CD4-positive, alpha-beta memory T cell (primary cell): ENCODE measurements at places on chromosomes 4 and X. TPM values are rescaled to one million over a fixed set of nuclear protein-coding genes. Genes with fewer than 3 reads are reported as not detected.
A peak's percentile ranks its signal among the peaks of the same experiment; 100 is the strongest.

DNA sequence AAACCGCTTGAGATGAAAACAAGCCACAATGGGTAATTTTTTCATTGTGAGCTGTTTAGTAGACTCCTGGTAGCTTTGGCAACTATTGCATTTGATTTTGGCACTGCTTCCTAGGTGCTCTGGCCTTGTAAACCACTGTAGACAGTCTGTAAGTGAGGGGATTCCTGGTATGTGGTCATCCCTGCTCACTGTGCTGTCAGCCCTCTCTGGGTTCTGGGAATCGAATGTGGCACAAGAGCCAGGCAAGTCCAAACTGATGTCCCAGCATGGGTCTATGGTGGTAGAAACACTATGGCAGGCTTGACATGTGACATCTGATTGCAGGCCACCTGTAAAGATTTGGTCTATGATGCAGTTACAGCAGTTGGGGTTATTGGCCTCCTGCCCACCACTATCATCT lies 2.5 kb downstream of the USP51 start:
- no peak for DNase-seq
- H3K36me3 ChIP-seq = no peaks in the 10 kb centered on the region
- H3K4me3 ChIP-seq = no peak overlapping the region
- peaks cover 10% of the 10 kb centered on the region for H3K4me1 ChIP-seq
- no peak overlapping the region for H3K27ac ChIP-seq
- H3K27me3 ChIP-seq = no peaks in the 10 kb centered on the region

DNA sequence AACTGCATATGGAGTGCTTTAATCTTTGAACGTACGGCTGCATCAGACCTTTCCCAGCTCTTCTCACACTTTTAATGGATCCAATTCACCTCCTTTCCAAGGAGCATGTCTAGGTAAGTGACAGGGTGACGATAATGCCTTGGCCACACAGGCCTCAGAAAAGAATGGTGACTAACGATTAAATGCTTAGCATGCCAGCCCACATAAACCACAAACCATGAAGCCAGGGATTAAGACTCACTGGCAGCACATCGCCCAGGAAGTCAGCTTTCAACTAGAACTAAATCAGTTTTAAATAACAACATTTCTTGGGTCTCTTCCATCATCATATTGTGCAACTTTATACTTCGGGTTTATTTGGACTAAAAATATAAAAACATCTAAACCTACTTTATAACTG lies 28.7 kb downstream of the INPP4B start:
- H3K27me3 ChIP-seq = no peaks in the 10 kb centered on the region
- no peak overlapping the region for H3K27ac ChIP-seq
- no peak overlapping the region for H3K4me3 ChIP-seq
- peaks cover 10% of the 10 kb centered on the region for H3K4me1 ChIP-seq

GRCh38 chrX:21990832-21991231 lies 41.3 kb upstream of the PHEX start:
- no peak overlapping the region for H3K27ac ChIP-seq
- H3K4me3 ChIP-seq = no peak overlapping the region
- H3K27me3 ChIP-seq = no peaks in the 10 kb centered on the region
- DNase-seq = no peak
- H3K4me1 ChIP-seq = peaks cover 9% of the 10 kb centered on the region
- H3K36me3 ChIP-seq = no peaks in the 10 kb centered on the region

The ATP11C gene
- total RNA-seq = 25.6 TPM

The PDGFRA gene
- not detected for total RNA-seq

DNA sequence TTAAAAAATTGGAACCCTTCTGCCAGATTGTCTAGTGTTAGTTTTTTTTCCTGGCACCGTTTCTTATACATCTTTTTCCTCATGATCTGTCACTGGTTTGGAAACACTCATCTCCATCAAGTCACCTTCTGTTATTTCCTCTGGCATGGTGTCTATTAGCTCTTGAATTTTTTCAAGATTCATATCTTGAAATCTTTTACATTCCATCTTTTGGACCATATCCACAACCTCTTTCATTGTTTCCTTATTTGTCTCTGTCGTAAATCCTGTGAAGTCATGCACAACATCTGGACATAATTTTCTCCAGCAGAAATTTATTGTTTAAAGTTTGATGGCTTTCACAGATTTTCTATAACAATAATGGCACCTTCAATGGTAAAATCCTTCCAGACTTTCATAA lies 10.2 kb upstream of the TMEM185A start:
- H3K4me3 ChIP-seq = no peak overlapping the region
- H3K27ac ChIP-seq = no peak overlapping the region
- no peaks in the 10 kb centered on the region for H3K36me3 ChIP-seq
- no peaks in the 10 kb centered on the region for H3K27me3 ChIP-seq
- no peak for DNase-seq

The ERCC6L gene
- 0.28 TPM for total RNA-seq

DNA sequence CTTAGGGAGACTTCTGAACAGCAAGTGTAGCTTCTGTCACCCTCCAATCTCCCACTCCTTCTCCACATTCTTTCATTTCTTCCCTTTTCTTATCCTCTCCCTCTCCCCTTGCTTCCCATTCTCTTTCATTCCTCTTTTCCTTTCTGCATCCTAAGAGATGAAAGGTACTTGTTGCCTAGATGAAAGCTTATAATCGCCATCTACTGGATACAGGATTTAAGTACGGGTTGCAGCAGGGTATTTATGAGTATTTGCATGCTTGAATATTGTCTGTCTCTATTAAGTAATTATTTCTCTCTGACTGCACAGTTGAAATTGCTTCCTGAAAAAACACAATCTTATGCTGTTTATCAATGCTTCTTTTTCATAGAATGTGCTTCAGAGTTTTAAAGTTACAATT lies 174.0 kb upstream of the TENT5D start:
- H3K4me1 ChIP-seq = no peaks in the 10 kb centered on the region
- no peak for DNase-seq
- no peak overlapping the region for H3K4me3 ChIP-seq
- no peaks in the 10 kb centered on the region for H3K36me3 ChIP-seq

DNA sequence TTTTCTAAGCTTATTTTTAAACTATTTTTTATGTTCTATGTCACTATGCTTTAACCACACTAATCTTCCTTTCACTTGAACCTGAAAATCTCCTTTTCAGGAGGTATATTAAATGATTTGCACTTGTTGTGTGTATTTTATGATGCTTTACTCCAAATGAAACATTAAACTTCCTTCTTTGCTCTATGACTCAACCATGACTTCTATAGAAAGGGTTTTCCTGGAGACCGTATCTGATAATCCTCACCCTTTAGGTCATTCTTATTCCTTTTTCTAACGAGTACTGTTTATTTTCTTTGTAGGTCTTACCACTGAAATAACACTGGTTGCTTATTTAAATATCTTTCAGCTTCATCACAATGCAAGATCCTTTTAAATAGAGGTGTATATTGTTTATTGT lies 1163.2 kb downstream of the PCDH18 start:
- no peaks in the 10 kb centered on the region for H3K36me3 ChIP-seq
- H3K27ac ChIP-seq = no peak overlapping the region
- DNase-seq = no peak
- H3K27me3 ChIP-seq = no peaks in the 10 kb centered on the region

The ZNF711 gene
- total RNA-seq = 1.5 TPM

The CXCL11 gene
- not detected for total RNA-seq

DNA sequence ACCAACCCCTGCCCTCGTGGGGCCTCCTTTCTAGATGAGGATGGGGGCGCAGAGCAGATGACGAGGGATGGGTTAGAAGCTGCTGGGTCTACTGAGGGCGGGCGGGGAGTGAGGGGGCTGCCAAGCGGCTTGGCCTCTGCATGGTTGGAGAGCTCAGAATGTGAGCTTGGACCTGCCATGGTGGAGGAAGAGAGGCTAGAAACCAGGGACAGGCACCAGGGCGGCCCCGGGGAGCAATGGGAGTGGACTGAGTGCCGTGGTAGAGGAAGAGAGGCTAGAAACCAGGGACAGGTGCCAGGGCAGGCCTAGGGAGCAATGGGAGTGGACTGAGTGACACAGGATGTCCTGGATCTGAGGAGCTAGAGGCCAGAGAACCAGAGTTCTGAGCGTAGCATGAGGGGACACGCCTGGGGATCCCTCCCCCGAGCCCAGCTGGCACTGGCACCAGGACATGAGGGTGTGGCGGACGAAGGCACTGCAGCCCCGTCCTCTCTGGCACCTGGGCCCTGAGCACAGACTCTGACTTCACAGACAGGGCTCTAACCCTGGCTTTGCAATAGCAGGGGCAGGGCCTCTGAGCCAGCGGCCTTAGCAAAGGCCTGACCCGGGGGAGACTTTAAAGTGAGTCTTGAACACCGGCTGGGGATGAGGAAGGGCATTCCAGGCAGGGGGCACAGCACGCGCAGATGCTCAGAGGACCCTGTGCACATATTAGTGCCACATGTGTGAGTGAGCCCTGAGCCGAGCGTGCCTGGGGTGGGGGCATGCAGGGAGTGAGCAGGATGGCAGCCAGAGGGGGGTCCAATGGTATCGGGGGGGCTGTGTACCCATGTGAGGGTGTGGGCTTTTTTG lies 214.0 kb upstream of the PSAPL1 start:
- no peak for DNase-seq
- H3K36me3 ChIP-seq = no peaks in the 10 kb centered on the region
- no peak overlapping the region for H3K4me3 ChIP-seq

The AMOT gene
- 4.3 TPM for total RNA-seq

DNA sequence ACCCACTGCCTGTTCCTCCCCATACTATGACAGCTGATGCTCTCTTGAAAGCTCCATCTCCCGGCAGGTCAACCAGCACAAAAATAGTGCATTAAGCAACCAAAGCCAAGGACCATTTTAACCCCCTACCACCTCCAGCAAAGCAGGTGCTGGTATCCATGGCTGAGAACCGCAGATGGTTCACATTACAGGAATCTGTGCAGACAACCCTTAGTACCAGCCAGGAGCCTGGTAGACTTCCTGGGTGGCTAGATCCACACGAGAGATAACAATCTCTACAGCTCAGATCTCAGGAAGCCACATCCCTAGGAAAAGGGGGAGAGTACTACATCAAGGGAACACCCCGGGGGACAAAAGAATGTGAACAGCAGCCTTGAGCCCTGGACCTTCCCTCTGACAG lies 248.0 kb downstream of the FGF13 start:
- no peaks in the 10 kb centered on the region for H3K36me3 ChIP-seq
- no peak overlapping the region for H3K4me3 ChIP-seq
- H3K27me3 ChIP-seq = no peaks in the 10 kb centered on the region
- no peak for DNase-seq

- DNase-seq = no peak
- no peaks in the 10 kb centered on the region for H3K27me3 ChIP-seq
- H3K4me1 ChIP-seq = no peaks in the 10 kb centered on the region
Measured at GRCh38 chr4:13386405-13387107, 97.6 kb downstream of the RAB28 start.

- H3K27ac ChIP-seq = no peak overlapping the region
- H3K4me3 ChIP-seq = no peak overlapping the region
- no peaks in the 10 kb centered on the region for H3K4me1 ChIP-seq
- H3K27me3 ChIP-seq = no peaks in the 10 kb centered on the region
- H3K36me3 ChIP-seq = no peaks in the 10 kb centered on the region
Measured at GRCh38 chrX:113920661-113921060, 663.2 kb upstream of the HTR2C start.

- no peak for DNase-seq
- H3K27ac ChIP-seq = peak overlapping the region; percentile 75
- no peaks in the 10 kb centered on the region for H3K36me3 ChIP-seq
- peaks cover 36% of the 10 kb centered on the region for H3K4me1 ChIP-seq
- no peaks in the 10 kb centered on the region for H3K27me3 ChIP-seq
Measured at GRCh38 chr4:40055863-40056715, 561 bp upstream of the N4BP2 start.

GRCh38 chr4:8225706-8226443 lies 26.8 kb downstream of the SH3TC1 start:
- no peak overlapping the region for H3K4me3 ChIP-seq
- H3K4me1 ChIP-seq = peaks cover 61% of the 10 kb centered on the region
- H3K27me3 ChIP-seq = no peaks in the 10 kb centered on the region
- H3K27ac ChIP-seq = no peak overlapping the region
- peaks cover 21% of the 10 kb centered on the region for H3K36me3 ChIP-seq

DNA sequence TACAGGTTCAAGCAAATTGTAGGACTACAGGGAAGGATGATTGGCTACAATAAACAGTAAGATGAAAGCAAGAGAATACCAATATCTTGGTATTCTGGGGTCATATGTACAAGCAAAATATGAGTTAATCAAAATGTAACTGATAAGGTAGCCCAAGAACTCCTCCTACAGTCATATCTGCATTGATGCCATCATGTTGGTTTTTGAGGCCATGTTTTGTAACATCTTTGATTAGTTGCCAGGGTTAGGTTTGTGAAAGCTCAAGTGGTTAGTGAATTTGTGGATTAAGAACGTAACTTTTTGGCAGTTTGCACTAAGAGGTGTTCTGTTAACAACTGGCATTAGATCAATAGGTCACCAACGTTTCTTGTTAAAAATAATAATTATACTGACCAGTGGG lies 59.6 kb downstream of the USP9X start:
- H3K36me3 ChIP-seq = peaks cover 31% of the 10 kb centered on the region
- no peak for DNase-seq
- no peak overlapping the region for H3K4me3 ChIP-seq
- H3K4me1 ChIP-seq = no peaks in the 10 kb centered on the region

DNA sequence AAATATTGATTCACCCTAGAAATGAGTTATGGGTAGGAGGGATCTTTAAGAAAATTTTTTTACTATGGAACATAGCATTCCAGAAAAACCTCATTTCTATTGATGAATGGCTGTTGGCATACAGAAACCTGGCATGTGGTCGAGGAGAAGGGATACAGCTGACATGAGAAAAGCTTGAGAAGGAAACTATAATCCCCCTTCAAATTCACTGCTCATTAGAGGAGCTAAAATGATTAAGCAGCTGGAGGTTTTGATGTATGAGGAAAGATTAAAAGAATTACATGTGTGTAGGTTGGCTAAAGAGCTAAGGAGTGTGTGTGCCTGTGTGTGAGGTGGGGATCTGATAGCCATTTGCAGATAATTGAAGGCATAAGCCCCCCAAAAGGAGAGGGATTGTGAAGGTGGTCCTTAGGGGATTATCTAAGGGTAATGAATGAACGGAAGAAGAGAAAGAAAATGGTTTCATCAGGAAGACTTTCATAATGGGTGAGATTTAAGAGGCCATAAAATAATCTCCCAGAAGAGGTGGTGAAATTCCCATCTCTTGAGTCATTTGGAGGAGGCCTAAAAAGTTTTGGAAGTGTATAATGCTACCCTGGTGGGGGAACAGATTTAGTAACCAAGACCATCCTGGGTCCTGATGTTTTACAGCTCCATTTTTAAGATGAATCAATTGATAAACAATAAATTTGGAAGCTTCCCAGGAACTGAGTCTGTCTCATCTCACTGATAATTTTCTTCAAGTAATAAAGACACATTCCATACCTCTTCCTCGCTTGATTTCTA lies 272.0 kb upstream of the HAND2 start:
- no peaks in the 10 kb centered on the region for H3K27me3 ChIP-seq
- DNase-seq = no peak
- H3K36me3 ChIP-seq = no peaks in the 10 kb centered on the region

The ADGRL3 gene
- total RNA-seq = not detected

GRCh38 chrX:85052636-85053343 lies 49.1 kb downstream of the APOOL start:
- no peaks in the 10 kb centered on the region for H3K4me1 ChIP-seq
- DNase-seq = no peak
- no peak overlapping the region for H3K4me3 ChIP-seq
- H3K36me3 ChIP-seq = no peaks in the 10 kb centered on the region
